Hepatocyte (in vitro differentiated cells): ENCODE measurements at places on chromosomes 12 and 14. TPM values are rescaled to one million over a fixed set of nuclear protein-coding genes. Genes with fewer than 3 reads are reported as not detected.

KCNH3 gene
- 0.30 and 1.0 TPM in 2 replicates for total RNA-seq

PAH gene
- total RNA-seq: 203 and 206 TPM in 2 replicates

SLC25A47 gene
- total RNA-seq: 1.6 and 1.8 TPM in 2 replicates

PPP1R36 gene
- total RNA-seq: 0.20 and 0.23 TPM in 2 replicates

TBX5 gene
- 12.3 and 13.0 TPM in 2 replicates for total RNA-seq

- no peak overlapping the region for H3K4me3 ChIP-seq
- no peaks in the 10 kb centered on the region for H3K4me1 ChIP-seq
- H3K36me3 ChIP-seq: no peaks in the 10 kb centered on the region
Measured at GRCh38 chr14:79161571-79161970, 991.4 kb downstream of the NRXN3 start.

- peaks cover 27% of the 10 kb centered on the region for H3K4me1 ChIP-seq
- no peaks in the 10 kb centered on the region for H3K27me3 ChIP-seq
- peak; percentile 14 for DNase-seq
Measured at GRCh38 chr14:56002342-56002741, 115.9 kb upstream of the PELI2 start.

DNA sequence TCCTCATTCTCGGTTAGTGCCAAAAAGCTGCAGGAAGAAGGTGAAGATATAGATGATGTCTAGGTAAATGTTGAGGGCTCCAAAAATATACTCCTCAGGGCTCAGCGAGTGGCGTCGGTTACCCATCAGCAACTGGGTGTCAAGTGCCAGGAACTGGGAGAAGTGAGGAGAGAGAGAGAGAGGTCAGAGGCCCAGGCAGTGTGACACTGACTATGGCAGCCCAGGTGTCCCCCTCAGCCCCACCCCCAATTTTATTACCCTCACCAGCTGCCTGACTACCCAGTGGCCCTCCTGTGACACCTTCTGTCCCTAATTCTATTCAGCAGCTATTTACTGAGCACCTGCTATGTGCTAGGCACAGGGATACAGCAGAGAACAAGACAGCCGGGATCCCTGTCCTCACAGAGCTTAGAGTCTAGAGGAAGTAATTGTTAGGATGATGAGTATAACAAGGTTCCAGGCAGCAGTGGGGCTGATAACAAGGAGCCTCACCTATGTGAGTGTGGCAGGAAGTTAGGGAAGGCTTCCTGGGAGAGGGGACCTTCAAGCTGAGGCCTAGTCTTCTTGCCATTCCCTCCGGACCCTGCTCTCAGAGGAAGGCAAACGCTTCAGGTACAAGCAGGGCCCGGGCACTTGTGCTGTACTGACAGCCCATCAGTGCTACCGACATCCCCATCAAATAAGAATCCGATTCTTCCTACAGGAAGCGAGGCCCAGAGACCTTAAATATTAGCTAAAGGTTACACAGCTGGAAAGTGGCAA lies 27.8 kb upstream of the BCDIN3D start:
- H3K27me3 ChIP-seq: no peaks in the 10 kb centered on the region
- DNase-seq: no peak
- H3K27ac ChIP-seq: no peak overlapping the region
- peaks cover 29% of the 10 kb centered on the region for H3K4me1 ChIP-seq
- no peaks in the 10 kb centered on the region for H3K36me3 ChIP-seq
